ENCODE measurements at places on chromosomes 2 and 18. TPM values are rescaled to one million over a fixed set of nuclear protein-coding genes. Genes with fewer than 3 reads are reported as not detected.

The PDE1A gene
- 26.5 TPM for total RNA-seq

The SMARCAL1 gene
- total RNA-seq, result 28.8 TPM

The POMC gene
- 3.8 TPM for total RNA-seq

The INPP5D gene
- total RNA-seq, result 0.15 TPM

The MSH6 gene
- total RNA-seq, result 39.5 TPM

Data from smooth muscle cell of trachea (primary cell).